ENCODE measurements at places on chromosomes 4 and X.

DNA sequence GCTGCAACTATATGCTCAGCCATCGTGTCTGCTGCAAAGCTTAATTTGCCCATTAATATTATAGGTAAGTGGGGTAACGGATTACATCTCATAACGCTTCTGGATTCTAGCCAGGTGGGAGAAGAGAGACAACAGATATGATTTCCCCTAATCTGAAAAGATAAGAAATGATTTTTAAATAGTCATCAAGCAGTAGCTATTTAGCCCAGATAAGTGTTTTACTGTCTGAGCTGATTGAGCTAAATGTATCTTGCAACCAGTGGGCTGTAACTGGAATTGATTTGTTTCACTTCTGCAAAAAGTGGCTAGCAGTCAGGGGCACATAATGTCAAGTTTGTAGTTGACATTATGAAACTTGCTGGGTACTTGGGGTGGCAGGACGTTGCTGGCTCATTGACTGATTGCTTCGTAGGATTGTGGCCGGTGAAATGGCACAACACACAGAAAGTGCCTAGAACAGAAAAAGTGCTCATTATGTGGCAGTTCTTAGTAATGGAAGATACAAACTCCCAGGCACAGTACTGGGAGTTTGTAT, 18.5 kb downstream of the LAP3 start:
- no peak for DNase-seq

GRCh38 chr4:189098932-189099696, 841.6 kb upstream of the FRG1 start:
- no peak for DNase-seq

- no peak for DNase-seq
Observed at GRCh38 chr4:38060829-38061431, 100.7 kb downstream of the PTTG2 start.

- no peak for DNase-seq
Observed at GRCh38 chr4:8893624-8894423, 22.2 kb upstream of the HMX1 start.

- DNase-seq = no peak
Observed at GRCh38 chr4:55498051-55498450, 48.7 kb downstream of the CLOCK start.

- no peak for DNase-seq
Observed at GRCh38 chrX:108732630-108733321, 3.6 kb downstream of the IRS4 start.

DNA sequence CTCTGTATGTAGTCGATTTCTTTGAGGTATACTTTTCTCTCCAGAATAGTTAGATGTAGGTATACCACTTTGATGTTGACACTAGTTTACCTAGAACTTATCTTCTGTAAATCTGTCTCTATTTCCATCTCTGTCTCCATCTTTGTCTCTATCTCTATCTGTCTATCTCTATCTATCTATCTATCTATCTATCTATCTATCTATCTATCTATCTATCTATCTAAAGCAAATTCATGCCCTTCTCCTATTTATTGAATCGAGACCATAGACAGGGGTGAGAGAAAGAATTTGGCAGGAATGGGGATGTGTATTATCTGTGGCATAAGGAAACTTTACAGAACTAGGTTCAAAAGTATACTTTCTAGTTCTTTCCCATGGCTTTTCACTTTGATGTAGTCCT, 21.4 kb downstream of the HPRT1 start:
- no peak for DNase-seq

DNA sequence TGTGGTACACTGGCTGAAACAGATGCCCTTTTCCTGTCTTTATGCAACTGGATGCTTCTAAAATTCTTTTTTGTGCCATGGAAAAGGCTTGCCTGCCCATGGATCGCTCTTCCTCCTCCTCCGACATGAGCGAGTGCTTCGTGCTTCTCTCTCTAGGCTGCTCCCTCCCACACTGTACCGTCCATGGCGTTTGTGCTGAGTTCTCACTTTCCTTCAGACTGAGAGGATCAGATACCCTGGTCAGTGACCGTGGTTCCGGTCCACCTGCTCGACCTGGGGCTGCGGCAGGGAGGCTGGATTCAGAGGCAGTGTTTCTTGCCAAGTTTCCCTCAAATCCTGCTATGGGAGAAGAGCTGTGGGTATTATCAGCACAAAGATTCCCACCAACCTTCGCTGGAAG, 10.2 kb upstream of the CLDN24 start:
- no peak for DNase-seq

DNA sequence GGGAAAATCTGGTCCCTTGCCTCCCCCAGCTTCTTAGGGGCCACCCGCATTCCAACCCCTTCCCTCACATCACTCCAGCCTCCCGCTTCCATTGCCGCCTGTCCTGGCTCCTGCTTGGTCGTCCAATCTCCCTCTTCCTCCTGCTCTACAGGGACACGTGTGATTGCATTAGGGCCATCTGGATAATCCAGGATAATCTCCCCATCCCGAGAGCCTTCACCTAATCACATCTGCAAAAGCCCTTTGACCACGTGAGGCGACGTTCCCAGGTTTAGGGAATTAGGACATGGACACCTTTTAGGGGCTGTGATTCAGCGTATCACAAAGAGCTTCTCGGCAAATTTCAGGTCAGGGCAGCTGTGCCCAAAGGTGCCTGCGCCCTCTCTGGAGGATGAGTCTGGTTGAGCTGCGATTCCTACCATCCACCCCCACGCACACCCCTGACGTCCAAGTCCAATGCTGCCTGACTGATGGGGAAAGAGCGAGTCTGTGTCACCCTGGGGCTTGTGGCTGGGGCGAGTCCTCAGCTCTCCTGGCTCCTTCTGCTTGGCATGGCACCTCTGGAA, 104.6 kb downstream of the PSAPL1 start:
- DNase-seq = no peak

- DNase-seq = no peak
Observed at GRCh38 chr4:80207172-80207583, 9.9 kb downstream of the PRDM8 start.

- DNase-seq = no peak
Observed at GRCh38 chr4:31351695-31352094, 631.5 kb downstream of the PCDH7 start.

DNA sequence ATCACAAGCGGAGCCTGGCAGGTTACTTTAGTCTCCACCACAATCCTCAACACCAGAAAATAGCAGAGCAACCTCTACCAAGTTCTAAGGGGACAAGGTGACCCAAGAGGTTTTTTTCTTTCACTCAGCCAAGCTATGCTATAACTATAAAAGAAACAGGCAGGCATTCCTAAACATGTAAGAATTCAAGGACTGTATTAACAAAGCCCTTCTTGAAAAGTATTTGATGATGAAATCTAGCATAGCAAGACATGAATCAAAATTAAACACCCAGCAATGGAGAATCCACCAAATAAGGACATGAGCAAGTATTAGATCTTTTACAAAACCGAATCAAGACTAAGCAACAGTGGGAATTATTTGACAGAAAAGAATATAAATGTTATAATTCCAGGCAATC, 25.7 kb upstream of the C1QTNF7 start:
- DNase-seq = no peak

DNA sequence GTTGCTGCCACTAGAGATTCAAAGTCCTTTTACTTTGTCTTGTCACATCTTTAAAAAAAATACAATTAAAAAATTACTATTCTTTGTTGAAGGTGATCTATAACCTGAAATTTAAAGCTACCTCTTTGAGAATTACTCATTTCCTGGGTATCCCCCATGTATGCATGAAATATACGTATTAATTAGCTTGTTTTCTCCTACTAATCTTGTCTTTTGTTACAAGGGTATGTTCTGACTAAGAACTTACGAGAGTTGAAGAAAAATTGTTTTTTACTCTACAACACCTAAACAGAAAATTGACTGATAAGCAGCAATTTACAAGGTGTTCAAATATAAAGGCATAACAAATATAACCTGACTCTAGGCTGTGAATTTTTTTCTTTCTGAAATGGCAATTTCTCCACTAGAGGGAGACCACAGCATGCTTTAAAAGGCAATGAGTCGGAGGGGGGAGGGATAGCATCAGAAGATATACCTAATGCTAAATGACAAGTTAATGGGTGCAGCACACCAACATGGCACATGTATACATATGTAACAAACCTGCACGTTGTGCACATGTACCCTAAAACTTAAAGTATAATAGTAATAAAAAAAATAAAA, 249.6 kb downstream of the OPHN1 start:
- DNase-seq = no peak

DNA sequence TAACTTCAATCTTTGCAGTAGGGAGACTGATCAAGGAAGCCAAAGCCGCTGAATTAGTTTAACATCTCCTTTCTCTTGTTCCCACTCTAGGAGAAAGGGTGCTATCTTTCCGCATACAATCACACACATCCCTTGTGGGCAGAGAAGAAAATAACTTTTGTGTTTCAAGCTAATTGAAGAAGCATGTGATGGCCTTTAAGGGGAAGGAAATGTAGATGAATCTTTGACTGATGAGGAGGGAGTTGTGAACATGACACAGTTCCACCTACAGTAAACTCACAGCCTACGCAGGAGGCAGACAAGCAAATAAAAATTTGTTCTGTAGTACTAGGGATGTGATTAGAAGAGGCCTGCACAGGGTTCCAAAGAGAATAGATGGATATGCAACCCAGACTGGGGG, 14.7 kb upstream of the SPATA4 start:
- DNase-seq = no peak

- no peak for DNase-seq
Observed at GRCh38 chr4:102817613-102818268, 9.6 kb downstream of the UBE2D3 start.

DNA sequence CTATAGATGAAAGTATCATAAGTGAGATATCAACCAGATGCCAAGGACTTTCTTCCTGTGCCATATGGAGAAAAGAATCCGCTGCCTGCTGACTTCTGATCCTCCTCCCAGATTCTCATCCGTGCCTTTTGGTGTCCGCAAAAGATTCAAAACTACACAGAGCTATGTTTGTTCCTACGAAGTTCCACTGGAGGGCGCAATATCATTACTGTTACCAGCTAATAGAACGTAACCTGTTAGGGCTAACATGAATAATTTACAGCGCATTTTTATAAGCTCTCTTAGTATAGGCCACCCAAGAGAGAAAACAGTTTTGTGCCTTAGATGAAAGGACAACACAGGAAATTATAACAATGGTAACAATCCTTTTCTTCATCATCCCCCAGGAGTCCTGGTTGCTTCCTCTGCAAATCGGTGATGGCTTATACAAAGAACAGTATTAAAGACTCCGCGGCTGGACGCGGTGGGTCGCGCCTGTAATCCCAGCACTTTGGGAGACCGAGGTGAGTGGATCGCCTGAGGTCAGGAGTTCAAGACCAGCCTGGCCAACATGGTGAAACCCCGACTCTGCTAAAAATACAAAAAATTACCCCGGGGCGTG, 22.8 kb upstream of the CENPVL3 start:
- DNase-seq = no peak

GRCh38 chr4:114208574-114209151, 229.2 kb upstream of the ARSJ start:
- DNase-seq = no peak

DNA sequence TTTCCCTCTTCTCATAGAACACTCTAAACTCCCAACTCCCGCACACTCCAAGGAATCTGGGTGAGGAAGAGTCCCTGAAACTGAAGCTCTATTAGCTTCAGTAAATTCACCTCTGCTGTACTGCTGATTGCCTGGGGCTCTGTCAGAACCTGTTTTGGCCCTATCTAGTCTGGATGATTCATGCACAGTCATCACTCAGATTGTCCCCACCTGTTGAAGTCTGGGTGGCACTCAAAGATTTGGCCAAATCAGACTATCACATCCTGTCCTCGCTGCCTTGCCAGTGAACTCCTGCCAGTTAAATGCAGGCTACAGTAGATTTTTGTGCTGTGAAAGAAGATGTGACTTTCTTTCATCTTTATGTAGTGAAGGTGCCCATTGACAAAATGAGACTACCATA, 63.5 kb upstream of the EMCN start:
- DNase-seq = no peak

DNA sequence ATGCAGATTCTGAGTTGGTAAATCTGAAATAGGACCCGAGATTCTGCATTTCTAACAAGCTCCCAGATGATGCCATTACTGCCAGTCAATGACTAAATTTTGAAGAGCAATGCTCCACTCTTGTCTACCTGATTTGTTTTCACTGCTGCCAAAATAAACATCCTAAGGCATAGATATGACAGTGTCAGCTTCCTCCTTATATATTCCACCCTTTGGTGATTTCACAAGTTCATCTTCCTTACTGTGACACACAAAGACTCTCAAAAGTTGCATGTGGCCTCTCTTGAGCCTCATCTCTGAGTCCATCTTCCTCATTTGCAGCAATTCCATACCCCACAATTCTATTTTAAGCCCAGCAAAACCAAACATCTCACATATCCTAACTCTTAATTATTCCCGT, 110.9 kb downstream of the FBXW7 start:
- DNase-seq = no peak

DNA sequence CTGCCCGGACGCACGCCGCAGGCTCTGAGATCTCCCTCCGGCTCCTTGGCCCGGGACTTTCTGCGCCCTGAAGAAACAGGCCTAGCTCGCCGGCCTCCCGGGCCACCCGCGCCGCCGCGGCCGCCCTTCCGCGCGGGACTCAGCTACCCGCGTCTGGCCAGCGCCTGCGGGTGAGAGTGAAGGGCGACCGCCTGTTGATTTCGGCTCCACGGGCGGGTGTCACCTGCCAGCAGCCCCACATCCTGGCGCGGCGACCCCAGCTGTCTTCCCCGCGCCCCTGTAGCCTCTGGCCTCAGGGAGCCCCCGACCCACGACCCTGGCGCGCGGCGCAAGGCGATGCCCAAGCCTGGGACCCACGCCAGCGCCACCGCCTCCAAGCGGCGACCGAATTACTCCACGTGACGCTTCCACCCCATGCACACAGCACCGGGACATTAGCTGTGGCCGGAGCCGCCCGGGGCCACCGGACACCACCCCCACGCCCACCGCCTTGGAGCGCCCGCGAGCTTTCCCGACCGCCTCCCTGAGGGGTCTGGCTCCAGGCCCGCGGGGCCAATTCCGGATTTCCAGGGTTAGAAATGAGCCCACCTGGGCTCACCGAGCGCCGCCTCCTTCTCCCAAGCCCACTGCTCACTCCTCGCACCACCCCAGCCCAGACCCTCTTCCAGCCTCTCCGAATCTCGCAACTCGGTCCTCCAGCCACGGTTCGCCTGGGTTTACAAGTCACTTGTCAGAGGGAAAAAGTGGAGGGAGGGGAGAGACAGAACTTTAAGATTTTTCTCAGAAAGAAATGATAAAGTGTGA, 10.2 kb downstream of the ARX start:
- DNase-seq = no peak

DNA sequence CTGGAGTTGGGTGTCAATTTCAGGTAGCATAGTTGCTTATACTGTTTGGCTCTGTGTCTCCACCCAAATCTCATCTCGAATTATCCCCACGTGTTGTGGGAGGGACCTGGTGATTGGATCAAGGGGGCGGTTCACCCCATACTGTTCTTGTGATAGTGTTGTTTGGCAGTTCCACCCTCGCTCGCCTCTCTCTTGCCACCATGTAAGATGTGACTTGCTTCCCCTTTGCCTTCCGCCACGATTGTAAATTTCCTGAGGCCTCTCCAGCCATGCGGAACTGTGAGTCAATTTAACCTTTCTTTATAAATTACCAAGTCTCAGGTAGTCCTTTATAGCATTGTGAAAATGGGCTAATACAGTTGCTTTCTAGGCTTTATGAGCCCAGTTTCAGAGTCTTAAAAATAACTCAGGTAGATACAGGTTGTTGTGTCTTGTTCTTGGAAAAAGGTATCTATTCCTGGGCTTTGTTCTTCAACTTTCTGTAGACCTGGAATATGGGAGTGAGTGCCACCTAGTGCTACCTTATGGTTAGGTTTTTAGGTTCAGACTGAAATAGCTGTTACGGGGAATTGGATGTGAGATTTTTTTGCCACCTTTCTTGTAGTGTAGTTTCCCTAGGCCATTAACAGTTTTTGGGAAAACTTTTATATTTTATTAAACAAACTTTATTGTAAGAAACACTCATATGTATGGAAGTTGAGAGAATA, 15.6 kb downstream of the PGK1 start:
- no peak for DNase-seq

All from stimulated activated naive CD8-positive, alpha-beta T cell treated with anti-CD3 and anti-CD28 coated beads, Interleukin-15, amount 100 ng/mL, for 72 hours (primary cell).